ENCODE measurements at places on chromosomes 5 and 9.

GRCh38 chr9:98961513-98962180 lies 17.9 kb downstream of the COL15A1 start:
- no peak for DNase-seq

DNA sequence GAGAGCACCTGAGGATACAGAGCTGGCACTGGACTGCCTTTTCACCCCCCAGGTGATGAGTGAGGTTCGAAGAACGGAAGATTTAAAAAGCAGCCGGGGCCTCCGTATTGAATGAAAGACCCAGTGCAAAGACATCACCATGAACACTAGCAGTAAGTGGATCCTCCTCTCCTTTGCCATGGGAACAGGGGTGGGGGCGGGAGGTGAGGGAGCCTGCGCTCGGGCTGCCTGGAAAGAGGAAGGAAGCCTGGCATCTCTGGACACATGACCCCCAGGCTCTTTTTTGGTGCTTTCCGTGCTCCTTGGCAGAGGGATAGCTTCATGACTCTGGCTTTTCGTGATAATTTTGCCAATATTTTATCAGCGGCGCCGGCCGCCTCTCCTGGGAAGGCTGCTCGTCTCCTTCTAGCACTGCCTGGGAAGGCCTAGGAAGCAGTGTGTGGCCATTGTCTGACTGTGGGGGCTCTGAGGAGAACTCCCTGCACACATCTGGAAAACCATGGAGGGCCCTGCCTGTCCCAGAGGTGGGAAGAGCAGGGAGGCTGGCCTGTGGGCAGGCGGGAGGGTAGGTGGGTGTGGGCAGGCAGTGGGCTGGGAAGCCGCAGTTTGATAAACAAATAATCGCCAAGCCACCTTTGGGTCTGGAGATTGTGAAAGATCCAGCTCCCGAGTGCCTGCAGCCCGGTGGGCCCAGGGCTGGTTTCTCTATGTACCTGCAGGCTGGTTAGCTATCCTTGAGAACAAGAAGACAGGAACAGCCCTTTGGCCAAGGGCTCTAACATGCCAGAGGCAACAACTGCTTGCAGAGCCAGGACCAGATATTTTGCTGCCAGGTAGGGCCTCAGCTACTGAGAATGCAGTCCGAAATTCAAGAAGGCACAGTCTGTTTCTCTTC lies 911 bp downstream of the ABLIM3 start:
- DNase-seq, result peak; percentile 73

GRCh38 chr9:120265791-120266190 lies 314.2 kb downstream of the CDK5RAP2 start:
- DNase-seq, result peak; percentile 71

DNA sequence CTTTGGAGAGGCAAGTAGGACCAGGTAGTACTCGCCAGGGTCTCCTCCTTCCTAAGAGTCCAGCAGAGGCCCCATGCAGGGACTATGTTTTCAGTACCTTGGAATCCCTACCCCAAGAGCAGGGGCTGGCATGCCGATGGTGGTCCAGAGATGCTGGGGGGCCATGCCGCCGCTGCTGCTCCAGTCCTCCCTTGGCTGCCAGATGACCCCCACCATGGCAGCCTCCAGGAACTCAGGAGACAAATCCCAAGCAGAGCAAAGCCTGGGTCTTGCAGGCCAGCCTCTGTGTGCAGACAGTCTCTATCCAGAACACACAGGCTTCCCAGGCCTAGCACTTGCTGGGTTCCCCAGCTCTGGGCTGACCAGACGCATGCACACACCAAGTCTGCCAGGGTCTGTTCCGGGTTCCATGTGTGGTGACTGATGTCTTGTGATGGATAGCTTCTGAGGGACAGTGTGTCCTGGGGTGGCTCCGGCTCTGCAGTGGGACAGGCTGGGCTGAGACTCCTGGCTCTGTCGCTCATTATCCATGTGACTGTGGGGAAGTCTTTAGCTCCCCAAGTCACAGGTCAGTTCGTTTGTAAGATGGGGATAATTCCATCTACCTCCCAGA lies 127.3 kb downstream of the CRB2 start:
- no peak for DNase-seq

GRCh38 chr5:1670351-1670750 lies 129.3 kb downstream of the MRPL36 start:
- no peak for DNase-seq

DNA sequence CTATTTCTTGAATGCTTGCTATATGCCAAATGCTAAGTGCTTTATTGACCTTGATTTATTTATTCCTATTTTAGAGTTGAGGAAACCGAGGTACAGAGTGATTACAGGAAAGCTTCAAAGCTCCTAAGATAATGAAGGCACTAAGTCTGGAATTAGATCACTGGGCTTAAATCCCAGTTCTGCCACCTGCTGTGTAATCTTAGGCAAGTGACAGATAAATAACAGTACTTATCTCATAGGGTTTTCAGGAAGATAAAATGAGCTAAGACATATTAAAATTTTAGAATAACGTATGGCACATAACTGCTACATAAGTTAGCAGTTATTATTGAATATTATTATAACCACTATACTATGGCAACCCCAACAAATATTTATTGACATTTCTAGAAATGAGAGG lies 843.8 kb downstream of the DTWD2 start:
- DNase-seq, result no peak

GRCh38 chr5:35166043-35166442 lies 64.2 kb downstream of the PRLR start:
- DNase-seq, result no peak

DNA sequence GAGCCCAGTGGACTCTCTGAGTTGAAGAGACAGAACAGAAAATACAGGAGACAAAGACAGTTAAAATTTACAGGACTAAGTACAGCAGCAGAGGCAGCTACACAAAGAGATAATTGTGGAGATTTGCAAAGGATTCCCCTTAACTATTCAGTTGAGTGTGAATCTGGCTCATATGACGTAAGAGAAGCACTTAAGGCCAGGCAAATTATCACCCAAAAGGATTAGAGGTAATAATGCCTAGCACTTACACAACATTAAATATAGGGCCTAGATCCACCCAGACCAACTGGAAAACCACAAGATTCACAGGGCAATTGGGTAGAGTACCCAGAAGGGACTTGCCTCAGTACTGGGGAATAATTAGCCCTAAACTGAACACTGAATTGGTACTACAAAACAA lies 41.3 kb downstream of the ADAMTS6 start:
- DNase-seq, result no peak

- DNase-seq, result no peak
Measured at GRCh38 chr5:14038341-14038959, 94.0 kb upstream of the DNAH5 start.

- DNase-seq, result no peak
Measured at GRCh38 chr9:78365748-78366697, 69.1 kb downstream of the PSAT1 start.

DNA sequence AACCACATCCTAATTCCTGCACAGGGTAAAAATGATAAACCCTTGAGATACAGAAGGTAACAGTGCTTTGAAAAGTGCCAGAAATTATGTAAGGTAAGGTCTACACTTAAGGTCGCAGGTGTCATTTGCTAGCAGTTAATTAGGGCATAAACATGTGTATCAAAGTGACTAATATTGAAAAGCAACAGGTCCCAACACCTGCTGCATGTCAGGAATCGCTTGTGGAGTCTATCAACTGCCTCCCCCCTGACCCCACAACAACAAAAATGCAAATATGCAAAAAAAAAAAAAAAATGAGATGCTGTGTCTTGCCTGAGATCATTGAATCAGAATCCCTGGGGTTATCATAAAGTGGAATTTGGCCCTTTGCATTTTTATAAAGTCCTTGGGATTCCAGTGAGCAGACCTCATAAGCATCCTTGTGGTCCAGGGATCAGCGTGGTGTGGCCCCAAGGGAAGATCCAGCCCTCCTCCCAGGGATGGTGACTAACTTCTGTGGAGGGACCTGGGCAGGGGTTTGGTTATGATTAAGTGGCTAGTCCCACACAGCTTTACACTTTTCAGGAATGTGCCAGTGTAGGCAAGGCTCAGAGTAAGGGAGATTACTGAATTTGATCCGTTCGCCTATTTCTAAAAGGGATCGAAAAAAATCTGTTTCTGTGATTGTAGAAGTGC lies 92.5 kb upstream of the TNFSF8 start:
- DNase-seq, result no peak

- no peak for DNase-seq
Measured at GRCh38 chr5:25707093-25707492, 1062.3 kb upstream of the CDH10 start.

- no peak for DNase-seq
Measured at GRCh38 chr5:98735806-98736507, 37.5 kb upstream of the RGMB start.

DNA sequence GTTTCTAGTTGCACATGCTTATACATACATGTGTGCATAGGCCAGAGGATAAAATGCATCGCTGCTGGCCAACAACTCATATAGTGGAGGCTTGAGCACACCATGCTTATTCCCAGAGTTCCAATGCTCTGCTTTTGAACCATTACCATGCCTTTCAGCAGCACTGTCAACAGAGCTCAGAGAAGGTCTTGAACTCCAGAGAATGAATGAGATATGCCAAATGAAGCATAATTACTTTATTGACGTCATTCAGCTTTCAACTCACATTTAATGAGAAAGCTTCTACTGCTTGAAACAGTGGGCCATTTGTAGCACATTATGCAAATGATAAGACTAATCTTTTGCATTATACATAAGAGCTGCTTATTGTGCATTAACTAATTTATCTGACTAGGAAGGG lies 765.3 kb upstream of the GRAMD2B start:
- no peak for DNase-seq

DNA sequence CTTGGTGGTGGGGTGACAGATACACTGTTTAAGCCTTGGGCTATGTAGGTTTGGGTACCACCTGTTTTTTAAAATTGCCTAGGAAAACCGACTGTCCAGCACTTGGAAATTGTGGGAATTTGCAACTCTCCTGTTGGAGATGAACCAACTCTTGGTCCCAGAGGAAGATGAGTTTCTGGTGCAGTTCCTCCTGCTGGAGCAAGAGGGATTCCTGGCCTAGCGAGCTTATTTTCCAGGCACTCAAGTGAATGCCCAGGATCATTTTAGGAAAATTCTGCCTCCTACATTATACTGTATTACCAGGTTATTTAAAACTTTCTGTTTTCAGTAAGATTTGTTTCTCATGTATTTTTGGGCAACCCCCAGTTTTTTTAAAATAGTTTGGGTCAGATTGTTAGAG lies 33.7 kb downstream of the AP3S1 start:
- no peak for DNase-seq

GRCh38 chr5:92641031-92641962 lies 939.7 kb downstream of the NR2F1-AS1 start:
- DNase-seq, result no peak

DNA sequence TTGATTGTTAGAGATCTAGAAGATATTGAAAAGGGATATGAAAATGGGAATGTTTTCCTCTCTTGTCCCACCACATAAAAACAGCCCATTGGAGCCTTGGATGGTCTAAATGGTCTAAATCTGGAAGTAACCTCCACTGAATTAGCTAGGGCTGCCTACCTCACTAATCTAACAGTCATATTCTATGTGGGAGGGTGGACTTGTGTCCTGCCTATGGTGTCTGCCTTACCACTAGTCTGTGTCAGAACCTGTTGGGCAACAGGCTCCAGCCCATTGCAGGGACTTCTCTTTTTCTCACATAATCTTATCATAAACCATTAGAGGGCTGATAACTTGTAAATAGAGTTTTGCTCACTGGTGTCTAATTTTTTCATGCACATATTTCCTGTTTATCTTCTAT lies 548.8 kb upstream of the CDH18 start:
- DNase-seq, result no peak

DNA sequence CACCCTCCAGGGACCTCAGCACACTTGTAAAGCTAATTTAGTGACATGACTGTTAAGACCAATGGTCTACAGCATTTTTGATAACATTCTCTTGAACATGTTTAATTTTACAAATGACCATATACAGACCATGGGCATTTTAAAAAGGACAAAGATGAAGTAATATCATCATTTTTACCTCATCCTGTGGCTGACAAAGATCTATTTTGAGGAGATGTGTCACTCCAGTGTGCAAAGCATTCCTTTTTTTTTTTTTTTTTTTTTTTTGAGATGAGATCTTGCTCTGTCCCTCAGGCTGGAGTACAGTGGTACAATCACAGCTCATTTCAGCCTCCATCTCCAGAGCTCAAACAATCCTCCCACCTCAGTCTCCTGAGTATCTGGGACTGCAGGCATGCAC lies 118.2 kb upstream of the TBC1D2 start:
- DNase-seq, result no peak

- DNase-seq, result no peak
Measured at GRCh38 chr5:38582293-38582974, 26.0 kb upstream of the LIFR start.

- no peak for DNase-seq
Measured at GRCh38 chr5:122715095-122715494, 59.8 kb upstream of the SNX2 start.

DNA sequence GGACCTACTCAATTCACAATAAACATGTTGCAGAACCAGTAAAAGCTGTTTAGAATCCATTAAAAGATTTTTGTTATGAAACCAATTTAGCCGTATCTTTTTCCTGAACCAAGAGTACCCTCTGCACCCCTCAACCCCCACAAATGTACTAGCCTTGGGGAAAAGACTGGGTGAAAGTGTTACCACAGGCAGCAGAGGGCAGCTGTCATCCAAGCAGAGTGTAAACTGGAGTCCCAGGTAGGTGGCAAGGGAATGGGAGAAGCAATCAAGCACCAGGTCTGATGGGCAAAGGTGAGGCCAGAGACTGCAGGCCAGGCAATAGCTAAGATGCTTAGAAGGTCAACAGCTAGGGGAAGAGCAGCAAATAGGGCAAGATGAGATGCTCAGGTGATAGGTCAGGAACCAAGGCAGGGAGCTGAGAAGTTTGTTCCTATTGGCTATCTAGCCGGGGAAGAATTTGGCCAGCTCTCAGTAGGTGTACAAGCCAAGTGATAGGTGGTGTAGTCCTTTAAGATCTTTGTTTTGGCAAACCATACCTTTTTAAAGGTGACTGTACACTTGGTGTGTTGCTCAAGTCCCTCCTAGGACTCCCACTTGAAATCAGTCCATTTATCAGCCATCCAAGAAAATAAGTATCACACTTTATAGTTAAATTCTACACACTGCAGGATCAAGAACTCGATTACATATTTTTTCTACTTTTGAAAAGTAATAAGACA lies 77.8 kb upstream of the CCDC112 start:
- no peak for DNase-seq

- no peak for DNase-seq
Measured at GRCh38 chr5:10486511-10487344, 45.0 kb downstream of the ROPN1L start.

- no peak for DNase-seq
Measured at GRCh38 chr9:28934111-28934510, 1360.8 kb upstream of the C9orf72 start.

- no peak for DNase-seq
Measured at GRCh38 chr5:137703565-137703964, 32.3 kb downstream of the KLHL3 start.

DNA sequence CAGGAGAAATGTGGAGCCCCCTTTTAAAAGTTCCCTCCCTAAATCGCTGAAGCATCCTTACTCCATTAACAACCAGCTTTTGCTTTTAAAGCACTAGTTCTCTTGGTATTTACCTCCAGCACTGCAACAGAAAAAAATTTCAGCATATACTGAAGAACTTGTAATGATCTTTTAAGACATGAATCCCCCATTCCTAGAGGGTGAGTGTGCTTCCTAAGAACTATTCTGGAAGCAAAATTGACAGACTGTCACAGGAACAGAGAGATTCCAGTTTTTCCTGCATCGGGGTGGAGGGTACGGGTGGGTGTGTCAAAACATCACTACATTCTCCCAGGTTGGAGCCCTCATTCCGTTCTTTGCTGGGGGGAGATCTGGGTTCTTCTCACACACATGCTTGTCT lies 151.9 kb downstream of the EBF1 start:
- DNase-seq, result no peak
